ENCODE measurements at places on chromosomes 11 and 22.

DNA sequence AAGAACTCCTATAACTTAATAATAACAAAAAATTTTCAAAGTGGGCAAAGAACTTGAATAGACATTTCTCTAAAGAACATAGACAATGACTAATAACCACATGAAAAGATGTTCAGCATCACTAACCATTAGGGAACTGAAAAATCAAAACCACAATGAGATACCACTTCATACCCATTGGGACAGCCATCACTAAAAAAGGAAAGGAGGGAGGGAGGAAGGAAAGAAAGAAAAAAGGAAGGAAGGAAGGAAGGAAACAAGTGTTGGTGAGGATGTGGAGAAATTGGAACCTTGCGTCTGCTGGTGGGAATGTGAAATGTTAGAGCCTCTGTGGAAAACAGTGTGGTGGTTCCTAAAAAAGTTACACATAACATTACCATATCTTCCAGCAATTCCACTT is 55.8 kb downstream of the MS4A13 start:
- no peak for DNase-seq

GRCh38 chr11:9533736-9534473 is 39.6 kb upstream of the WEE1 start:
- no peak for DNase-seq

- no peak for DNase-seq
Measured at GRCh38 chr11:4677948-4678347, 19.7 kb downstream of the OR51E2 start.

GRCh38 chr11:57792060-57792541 is 30.5 kb downstream of the CTNND1 start:
- peak; percentile 94 for DNase-seq

DNA sequence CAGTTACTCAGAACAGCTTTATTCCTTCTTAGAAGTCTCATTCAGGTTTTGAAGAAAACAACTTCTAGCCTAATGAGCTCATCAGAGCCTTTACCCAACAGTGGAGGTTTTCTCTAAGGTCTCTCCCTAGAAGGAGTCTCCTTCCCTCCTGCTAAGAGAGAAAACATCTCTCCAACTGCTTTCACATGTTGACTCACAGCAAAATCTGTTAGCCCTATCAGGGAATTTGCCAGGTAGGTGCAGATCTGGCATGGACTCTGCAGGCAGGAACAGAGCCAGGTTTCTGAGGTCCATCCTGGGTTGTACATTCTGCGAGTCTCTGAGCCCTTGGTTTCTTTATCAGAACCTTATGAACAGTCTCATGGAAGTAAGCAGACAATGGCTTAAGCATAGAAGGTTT is 214.4 kb downstream of the HIPK3 start:
- no peak for DNase-seq

DNA sequence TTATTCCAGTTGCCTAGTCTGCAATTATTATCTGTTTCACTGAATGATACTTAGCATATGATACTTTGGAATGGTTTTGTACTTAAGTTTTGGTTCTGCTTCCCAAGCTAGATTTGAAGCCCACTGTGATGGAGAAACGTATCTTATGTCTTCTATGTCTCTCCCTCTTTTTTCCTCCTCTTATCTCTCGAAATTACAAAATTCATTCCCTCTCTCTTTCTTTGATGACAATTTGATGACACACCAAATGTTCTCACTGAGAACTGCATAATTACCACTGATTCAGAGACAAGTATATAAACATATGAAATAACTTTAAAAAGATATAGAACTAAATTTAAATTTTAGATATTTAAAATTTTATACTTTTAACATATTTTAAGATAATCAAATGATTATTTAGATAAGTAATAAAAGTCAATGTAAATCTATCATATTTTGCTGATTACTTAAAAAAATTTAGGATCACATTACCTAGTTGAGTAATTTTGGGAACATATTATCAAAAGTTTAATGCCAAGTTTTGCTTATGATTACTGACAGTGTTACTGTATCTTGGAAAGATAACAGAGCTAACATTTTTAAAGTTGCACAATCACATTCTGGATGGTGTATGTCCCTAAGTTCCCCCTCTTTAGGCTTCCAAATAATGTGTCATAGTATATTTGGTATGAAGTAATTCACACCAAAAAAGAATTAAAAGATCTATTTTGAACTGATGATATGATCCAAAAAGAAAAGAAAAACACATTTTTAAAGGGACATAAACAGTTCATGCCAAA is 255.3 kb downstream of the SBF2 start:
- no peak for DNase-seq

DNA sequence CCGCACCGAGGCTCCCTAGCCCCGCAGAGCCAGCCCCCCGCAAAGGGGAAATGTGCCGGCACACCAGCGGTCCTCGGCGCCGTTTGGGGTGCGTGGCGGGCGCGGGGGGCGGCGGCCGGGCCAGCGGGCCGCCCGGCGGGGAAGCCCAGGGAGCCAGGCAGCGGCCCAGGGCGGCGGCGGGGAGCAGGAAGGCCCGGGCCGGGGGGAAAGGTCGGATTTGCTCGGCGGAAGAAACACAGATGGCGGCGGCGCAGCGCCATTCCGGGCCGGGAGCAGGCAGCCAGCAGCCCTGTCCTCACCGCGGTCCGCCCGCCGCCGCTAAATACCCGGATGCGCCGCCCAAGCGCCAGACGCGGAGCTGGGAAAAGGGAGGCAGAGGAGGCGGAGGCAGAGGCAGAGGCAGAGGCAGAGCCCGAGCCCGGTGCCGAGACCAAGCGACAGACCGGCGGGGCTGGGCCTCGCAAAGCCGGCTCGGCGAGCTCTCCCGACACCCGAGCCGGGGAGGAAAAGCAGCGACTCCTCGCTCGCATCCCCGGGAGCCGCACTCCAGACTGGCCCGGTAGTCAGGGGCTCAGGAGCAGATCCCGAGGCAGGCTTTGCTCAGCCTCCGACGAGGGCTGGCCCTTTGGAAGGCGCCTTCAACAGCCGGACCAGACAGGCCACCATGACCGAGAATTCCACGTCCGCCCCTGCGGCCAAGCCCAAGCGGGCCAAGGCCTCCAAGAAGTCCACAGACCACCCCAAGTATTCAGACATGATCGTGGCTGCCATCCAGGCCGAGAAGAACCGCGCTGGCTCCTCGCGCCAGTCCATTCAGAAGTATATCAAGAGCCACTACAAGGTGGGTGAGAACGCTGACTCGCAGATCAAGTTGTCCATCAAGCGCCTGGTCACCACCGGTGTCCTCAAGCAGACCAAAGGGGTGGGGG is 2.6 kb upstream of the GCAT start:
- peak; percentile 80 for DNase-seq

GRCh38 chr11:116199182-116199581 is 573.6 kb downstream of the BUD13 start:
- DNase-seq = no peak

DNA sequence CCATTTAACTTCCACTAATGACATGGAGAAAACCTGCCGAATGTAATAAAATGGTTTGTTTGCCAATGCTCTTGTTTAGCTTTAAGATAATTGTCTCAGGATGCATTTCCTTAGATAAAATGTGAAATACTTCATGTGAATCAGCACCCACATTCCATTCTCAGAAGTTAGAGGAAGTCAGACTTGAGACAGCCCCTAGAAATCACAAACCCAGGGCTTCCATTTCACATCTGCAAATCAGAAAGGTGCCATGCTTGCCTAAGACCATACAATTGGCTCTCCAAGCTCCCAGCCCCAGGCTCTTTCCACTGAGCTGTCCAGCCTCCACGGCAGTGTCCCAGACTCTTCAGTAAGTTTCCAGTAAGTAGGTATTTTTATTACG is 35.6 kb upstream of the ADORA2A start:
- no peak for DNase-seq

DNA sequence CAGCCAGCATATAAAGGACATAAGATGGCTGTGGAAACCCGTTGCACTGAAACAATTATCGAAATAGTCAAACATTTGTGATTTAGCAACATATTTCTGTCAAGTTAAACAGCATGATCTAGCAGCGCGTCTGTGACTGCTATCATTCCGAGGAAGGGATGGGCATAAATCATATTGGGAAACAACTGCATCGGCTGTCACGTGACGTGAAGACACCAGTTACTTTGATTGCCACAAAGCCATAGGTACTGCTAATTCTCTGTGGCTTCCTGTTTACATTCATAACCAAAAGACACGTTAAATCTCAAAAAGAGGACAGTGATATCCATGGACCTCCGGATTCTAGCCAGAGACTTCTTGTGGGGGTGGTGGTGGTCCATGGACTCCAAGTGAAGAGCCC is 87.8 kb downstream of the CACNA1I start:
- peak; percentile 66 for DNase-seq

All from CD4-positive, alpha-beta T cell treated with Interleukin-17A for 4 hours (primary cell).